Activated naive CD8-positive, alpha-beta T cell treated with anti-CD3 and anti-CD28 coated beads for 36 hours (primary cell): ENCODE measurements at places on chromosomes 2 and 18.

DNA sequence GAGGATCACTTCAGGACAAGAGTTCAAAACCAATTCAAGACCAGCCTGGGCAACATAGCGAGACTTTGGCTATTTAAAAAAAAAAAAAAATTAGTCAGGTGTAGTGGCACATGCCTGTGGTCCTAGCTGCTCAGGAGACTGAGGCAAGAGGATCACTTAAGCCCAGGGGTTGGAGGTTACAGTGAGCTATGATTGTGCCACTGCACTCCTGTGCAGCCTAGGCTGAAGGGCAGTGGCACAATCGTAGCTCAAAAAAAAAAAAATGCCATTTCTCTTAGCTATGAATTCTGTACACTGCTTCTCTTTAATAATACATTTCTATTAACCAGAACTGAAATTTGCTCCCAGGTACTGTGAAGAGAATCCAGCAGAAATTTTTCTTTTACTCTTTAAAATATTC is 202.8 kb downstream of the DYM start:
- no peak for DNase-seq

DNA sequence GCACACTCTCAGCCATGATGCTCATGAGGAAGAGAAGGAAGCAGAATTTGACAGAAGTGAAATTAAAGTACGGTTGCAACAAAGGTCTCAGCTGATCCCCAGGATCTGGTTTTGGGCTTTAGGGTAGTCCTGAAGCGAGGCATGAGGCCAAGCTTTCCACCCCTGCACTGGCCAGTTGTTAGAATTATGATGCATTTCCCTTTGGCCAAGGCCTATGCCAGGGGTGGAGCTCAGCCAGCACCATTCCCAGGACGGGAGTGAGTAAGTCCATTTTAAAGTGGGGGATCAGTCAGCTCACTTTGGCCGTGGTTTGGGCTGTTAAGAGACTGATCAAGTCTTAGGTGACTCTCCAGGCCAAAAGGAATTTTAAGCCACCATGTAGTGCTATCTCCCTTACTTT is 314.5 kb upstream of the MMADHC start:
- no peak for DNase-seq

DNA sequence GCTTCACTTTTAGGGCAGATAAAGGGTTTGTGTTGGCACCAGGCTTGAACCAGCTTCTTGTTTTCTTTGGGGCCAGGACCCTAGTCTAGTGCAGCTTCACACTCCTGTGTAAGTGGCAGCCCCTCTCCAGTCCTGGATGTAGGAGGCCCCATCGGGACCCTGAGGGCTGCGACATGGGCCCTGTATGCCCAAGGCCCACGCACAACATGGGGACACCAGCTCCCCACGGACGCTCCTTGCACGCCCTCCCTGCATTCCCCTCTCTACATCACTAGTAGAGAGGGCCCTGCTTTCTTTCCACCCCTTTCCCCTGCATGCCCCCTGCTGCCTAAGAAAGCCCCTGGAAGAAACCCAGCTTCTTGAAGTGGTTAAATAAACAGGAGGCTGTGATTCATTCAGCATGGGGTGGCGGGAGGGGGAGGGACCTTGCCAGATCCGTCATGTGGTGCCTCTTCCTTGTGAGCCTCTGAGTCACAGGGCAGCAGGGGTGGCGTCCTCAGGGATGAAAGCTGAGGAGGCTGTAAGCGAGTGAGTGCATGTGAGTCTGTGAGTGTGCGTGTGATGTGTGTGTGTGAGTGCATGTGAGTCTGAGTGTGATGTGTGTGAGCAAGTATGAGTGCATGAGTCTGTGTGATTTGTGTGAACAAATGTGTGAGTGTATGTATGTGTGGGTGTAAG is 42.5 kb downstream of the COPS8 start:
- DNase-seq, result peak; percentile 51

- no peak for DNase-seq
These were observed 61.5 kb upstream of the PPM1B start for GRCh38 chr2:44107086-44107740.

- DNase-seq, result no peak
These were observed 145.5 kb downstream of the MAP4K4 start for GRCh38 chr2:101843048-101843447.

GRCh38 chr2:195505701-195506100 is 151.3 kb upstream of the SLC39A10 start:
- no peak for DNase-seq

- DNase-seq, result no peak
These were observed 55.2 kb upstream of the COBLL1 start for GRCh38 chr2:164896634-164897355.

GRCh38 chr18:79241755-79242154 is 154.0 kb upstream of the NFATC1 start:
- no peak for DNase-seq

DNA sequence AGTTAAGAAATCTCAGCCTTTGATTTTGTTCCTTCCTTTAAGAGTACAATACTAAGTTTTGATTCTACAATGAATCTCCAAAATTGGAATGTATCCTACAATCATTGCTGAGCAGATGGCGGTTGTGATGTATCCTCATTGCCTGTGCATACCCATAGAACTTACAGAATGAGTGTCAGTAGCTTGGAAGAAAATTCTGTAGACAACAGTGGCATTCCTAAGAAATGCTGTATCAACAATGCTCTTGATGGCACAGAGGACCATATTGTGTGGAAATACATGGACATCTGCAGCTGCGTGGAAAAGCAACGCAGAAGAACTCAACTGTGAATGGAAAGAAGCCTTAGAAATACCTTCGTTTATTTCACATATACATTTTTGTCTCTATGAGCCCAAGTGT is 30.2 kb downstream of the GAREM1 start:
- DNase-seq, result no peak

GRCh38 chr2:224778474-224778877 is 62.3 kb upstream of the CCDC195 start:
- DNase-seq, result peak; percentile 37

- DNase-seq, result no peak
These were observed 27.5 kb downstream of the SMCHD1 start for GRCh38 chr18:2683055-2683454.

GRCh38 chr2:144774809-144775208 is 254.9 kb upstream of the ZEB2 start:
- DNase-seq, result no peak

DNA sequence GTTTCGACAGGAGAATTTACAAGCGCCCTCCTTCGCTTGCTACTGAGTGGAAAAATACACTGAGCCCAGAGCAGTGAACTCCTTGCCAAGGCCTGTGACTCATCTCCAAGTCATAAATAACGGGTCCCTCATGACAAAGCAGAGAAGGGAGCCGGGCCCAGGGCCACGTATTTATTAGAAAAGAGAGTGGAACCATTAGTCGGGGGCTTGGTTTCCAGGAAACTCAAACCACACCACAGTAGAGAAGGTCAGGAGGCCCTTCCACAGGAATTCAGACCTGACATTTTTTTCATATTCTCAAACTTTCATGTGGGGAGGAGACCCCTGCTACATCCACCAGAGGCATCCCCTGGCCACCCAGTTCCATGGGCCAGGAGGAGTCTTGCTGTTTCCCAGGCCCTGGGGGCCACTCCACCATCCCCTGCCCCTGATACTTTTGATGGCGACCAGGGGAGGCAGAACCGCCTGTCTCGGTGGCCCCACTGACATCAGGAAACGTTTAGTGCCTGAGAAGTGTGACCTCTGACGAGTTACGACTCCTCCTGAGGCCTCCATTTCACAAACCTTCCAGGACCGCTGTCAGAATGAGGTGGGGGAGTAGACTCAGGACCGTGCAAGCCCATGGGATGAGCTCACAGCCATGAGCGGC is 289.7 kb downstream of the DYSF start:
- DNase-seq, result no peak

GRCh38 chr18:24052053-24052452 is 37.5 kb downstream of the TTC39C start:
- no peak for DNase-seq

- no peak for DNase-seq
These were observed 103.2 kb downstream of the LRATD1 start for GRCh38 chr2:14735696-14736095.
